ENCODE measurements at places on chromosomes 1 and 21. TPM values are rescaled to one million over a fixed set of nuclear protein-coding genes. Genes with fewer than 3 reads are reported as not detected.

VAV3 gene
- 4.5 TPM for total RNA-seq

LMO4 gene
- total RNA-seq = 797 TPM

ADAMTSL4 gene
- total RNA-seq = under 0.01 TPM

STRIP1 gene
- total RNA-seq = 98.2 TPM

CNR2 gene
- total RNA-seq = not detected

CRYBG2 gene
- 0.41 TPM for total RNA-seq

IGSF21 gene
- 31.0 TPM for total RNA-seq

PRKAA2 gene
- total RNA-seq = 44.4 TPM

OR10Z1 gene
- not detected for total RNA-seq

ADAM30 gene
- total RNA-seq = not detected

ABCG1 gene
- total RNA-seq = 13.0 TPM

MRPL55 gene
- total RNA-seq = 33.4 TPM

PSMG1 gene
- total RNA-seq = 27.3 TPM

TRIM63 gene
- not detected for total RNA-seq

RHEX gene
- 0.41 TPM for total RNA-seq

OR6N1 gene
- total RNA-seq = not detected

MAP1LC3C gene
- total RNA-seq = 0.82 TPM

RNPEP gene
- 11.4 TPM for total RNA-seq

FAM78B gene
- 4.1 TPM for total RNA-seq

HSF2BP gene
- total RNA-seq = 2.0 TPM

UBE2U gene
- not detected for total RNA-seq

ERRFI1 gene
- 20.4 TPM for total RNA-seq

CLDN19 gene
- total RNA-seq = not detected

SLAMF8 gene
- not detected for total RNA-seq

BCL2L15 gene
- total RNA-seq = 0.82 TPM

GPR52 gene
- 2.9 TPM for total RNA-seq

CACHD1 gene
- 17.5 TPM for total RNA-seq

RNF186 gene
- total RNA-seq = not detected

TMPRSS15 gene
- not detected for total RNA-seq

GADD45A gene
- total RNA-seq = 6.1 TPM

FRRS1 gene
- 2.4 TPM for total RNA-seq

EPHA10 gene
- total RNA-seq = 8.6 TPM

OR2M3 gene
- total RNA-seq = under 0.01 TPM

HCRTR1 gene
- 1.6 TPM for total RNA-seq

S100A9 gene
- total RNA-seq = 28.9 TPM

CD5L gene
- total RNA-seq = under 0.01 TPM

UBXN10 gene
- 3.3 TPM for total RNA-seq

PLCH2 gene
- total RNA-seq = 9.0 TPM

RGS4 gene
- 7.3 TPM for total RNA-seq

PRAMEF25 gene
- not detected for total RNA-seq

ANKRD34A gene
- total RNA-seq = 1.6 TPM

C21orf58 gene
- total RNA-seq = 3.7 TPM

KCNQ4 gene
- 1.2 TPM for total RNA-seq

LZIC gene
- total RNA-seq = 82.3 TPM

GSTM5 gene
- total RNA-seq = 3.7 TPM

GJA8 gene
- not detected for total RNA-seq

ASCL5 gene
- not detected for total RNA-seq

IGSF3 gene
- total RNA-seq = 134 TPM

CD101 gene
- 0.82 TPM for total RNA-seq

WNT3A gene
- not detected for total RNA-seq

ZFP69B gene
- total RNA-seq = 11.8 TPM

MMEL1 gene
- total RNA-seq = 7.3 TPM

ZNF683 gene
- total RNA-seq = not detected

ACKR1 gene
- 0.41 TPM for total RNA-seq
